Ascending aorta (tissue), 2 donors: ENCODE measurements at places on chromosomes 12 and 14.

- DNase-seq: no peak
These were observed 433.6 kb downstream of the ZFP36L1 start for GRCh38 chr14:68359022-68359836.

DNA sequence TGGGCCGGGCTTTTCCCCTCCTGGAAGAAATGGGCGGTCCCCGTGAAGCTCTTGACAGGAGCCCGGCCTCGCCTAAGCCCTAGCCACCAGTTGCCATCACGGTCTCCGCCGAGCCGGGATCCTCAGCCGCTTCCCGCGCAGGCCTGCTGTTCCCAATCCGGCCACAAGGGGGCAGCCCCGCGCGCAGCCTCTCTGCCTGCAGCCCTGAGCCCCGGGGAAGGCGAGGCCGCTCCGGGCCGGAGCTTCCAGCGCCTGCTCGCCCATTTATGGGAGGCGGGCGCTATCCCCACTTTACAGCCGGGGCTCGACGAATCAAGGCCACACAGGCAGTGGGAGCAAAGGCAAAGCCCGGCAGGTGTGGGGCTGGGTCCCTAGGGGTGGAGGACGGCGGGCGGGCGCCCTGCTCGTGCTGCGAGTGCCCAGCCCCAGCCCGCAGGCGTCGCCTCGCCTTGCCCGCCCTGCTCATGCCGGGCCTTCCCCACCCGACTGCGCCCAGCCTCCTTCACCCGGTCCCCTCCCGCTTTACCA is 61.5 kb downstream of the LGMN start:
- no peak for DNase-seq

DNA sequence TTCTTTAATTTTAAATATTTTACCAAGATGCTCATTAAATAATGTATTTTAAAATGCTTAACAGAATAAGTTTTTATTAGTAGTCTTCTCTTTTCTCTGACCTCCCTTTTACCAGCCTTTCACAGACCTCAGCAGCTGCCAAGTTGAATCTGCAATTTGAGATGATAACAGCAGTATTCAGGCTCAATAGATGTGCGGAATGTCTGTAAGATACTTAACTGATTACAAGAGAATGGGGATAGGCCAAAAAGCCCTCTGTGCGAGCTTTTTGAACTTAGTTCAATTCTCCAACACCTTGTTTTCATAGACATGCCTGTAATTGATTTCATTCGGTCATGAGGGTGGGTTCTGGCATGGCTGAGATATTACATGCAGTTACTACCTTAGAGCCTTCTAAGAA is 277.2 kb downstream of the TMTC2 start:
- no peak for DNase-seq

- no peak for DNase-seq
These were observed 9.4 kb upstream of the ZNF740 start for GRCh38 chr12:53170876-53171724.

DNA sequence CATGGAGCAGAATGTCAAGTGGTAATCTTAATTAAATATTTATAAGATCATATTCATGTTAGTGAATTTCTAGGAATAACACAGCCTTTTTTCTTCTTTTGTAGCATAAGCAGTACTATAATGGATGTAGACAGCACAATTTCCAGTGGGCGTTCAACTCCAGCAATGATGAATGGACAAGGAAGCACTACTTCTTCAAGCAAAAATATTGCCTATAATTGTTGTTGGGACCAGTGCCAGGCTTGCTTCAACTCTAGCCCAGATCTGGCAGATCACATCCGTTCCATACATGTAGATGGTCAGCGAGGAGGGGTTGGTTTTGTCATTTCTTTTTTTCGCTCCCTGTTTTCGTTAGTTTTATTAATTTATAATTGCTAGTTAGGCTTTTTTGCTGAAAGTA is 23.1 kb downstream of the AEBP2 start:
- DNase-seq: no peak
